NCI-H2081 treated with DMSO at 0.1 percent for 48 hours (cell line): ENCODE measurements at places on chromosomes 2 and 18.

DNA sequence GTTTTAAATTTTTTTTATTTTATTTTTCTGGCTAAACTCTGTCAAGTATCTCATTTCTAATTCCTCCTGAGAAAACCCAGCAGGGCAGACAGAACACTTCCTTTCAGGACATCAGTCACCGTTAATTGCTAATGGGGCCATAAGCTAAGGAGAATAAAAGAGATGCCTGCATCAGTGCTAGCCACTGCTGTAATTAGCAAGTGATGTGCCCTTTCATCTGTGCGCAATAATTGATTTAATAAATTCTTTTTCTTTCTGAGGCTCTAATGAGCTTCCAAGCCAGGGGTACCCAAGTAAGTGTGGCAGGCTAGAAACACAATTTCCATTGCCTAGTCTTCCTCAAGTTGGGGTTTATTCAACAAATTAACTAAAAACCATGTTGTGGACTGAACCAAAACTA lies 65.5 kb downstream of the SLC9A4 start:
- no peak for DNase-seq

GRCh38 chr18:57801325-57801724 lies 1.8 kb downstream of the ATP8B1 start:
- no peak for DNase-seq

DNA sequence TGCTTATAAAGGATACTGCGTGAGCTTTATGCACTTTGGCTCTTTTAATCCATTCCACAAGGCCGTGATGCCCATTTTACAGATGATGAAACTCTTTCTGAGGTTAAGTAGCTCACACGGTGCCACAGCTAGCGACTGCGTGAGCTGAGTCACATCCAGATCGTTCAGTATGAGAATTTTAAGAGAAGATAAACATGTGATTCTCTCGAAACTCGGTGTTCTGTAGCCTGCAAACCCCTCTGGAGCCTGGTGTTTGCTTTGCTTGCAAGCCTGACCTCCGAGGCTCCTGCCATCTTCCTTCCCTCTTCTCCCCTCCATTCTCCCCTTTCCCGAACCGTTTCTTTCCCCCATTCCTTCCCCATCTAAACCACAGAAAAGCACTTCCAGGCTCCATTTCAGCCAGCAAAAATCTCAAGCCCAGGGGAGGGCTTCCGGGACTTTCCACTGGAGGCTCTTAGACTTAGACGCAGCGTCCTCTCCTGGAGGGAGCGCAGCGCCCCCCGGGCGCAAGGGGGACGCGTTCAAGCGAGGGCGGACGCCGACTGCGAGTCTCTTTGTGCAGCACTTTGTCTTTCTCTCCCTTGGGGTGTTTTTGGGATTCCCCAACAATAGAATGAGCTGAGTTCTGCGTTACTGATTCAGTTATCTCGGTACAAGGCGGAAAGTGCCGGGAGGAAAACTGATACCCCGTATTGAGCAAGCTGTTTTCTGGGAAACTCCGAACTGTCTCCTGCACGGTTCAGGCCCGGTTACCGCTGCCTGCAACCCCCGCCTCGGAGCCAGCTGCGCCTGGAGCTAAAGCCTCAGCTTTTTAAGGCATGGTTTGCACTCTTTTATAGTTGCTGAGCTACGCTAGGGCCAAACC lies 38.0 kb downstream of the CYP1B1 start:
- no peak for DNase-seq

DNA sequence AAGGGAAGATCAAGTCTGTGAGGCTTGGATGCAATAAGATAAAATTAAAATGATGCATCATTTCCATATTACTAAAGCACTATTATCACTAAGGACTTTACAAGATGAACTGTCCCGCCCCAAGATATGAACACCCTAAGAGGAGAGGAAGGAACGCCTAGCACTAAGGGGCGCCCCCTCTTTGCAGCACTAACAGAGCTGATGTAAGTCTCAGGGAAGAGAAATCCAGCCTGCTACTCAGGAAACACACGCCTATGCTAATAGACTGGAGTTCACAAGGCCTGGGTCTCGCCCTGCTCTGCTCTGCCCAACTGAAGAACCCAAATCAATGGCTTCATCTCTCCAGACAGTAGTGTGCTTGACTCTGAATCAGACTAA lies 6.1 kb downstream of the INO80C start:
- no peak for DNase-seq

- DNase-seq, result peak; percentile 42
Observed at GRCh38 chr2:143679617-143680016, 550.4 kb downstream of the ARHGAP15 start.

DNA sequence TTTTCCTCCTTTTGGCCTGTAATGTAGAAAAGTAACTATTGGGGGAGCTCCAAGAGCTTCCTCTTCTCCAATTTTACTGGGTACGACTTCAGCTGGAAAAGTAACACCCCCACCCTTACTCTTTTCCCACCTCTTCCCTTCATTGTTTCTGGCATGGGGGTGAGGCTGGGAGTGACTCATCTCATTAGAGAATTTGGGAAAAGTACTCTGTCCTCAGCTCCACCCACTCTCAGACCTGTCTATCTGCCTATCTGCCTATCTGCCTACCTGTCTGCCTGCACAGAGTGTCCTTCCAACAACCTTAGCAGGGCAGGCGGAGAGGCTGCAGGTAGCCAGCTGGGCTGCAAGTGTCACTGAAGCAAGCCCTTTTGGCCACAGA lies 93.6 kb downstream of the EPHA4 start:
- no peak for DNase-seq

DNA sequence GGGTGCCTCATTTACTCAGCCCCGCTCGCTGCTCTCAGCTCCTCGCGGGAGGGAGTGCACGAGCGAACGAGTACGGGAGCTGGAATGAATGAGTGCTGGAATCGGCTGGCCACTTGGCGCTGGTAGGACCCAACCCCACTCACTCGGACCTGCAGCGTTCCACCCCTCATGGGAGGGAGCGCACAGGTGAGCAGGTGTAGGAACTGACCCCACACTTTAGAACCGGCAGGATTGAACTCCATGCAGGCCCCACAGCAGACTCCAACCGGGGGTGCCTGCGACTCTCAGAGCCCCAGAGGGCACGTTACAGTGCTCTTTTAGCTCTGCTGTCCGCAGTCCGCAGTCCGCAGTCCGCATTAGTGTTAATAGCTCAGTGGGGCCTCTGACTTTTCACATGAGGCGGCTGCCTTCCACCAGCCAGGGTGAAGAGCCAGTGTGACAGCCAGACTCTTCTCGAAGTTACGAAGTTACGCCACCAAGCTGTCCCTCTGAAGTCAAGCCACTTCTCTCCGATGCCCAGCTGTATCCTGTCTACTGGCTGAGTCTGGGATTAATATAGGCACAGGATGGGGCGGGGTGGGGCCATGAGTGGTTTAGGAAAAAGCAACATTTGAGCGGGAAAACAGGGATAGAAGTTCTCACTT lies 102.7 kb upstream of the ARHGAP15 start:
- DNase-seq, result no peak

- no peak for DNase-seq
Observed at GRCh38 chr18:37844209-37844970, 278.8 kb upstream of the CELF4 start.

- no peak for DNase-seq
Observed at GRCh38 chr2:107202962-107203591, 317.1 kb upstream of the ST6GAL2 start.

- DNase-seq, result no peak
Observed at GRCh38 chr2:47315475-47315874, 87.5 kb upstream of the MSH2 start.

DNA sequence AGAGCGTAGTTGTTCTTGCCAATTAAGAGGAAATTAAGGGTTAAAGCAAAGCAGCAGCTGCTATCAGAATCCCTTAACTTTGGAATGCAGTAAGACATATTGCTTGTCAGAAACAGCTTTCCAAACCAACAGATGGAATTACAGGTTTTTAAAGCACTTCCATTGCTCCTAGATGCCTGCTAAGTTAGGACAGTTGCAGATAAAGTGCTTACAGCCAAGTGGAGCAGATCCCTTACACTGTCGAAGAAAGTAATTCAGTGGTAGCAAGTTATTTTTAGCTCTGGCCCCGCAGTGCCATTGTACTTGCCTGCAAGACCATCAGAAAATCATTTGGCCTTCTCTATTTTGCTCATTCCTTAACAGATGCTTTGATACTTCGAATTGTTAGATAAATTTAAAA lies 5.4 kb downstream of the PDK1 start:
- DNase-seq, result no peak

GRCh38 chr2:30590407-30590806 lies 143.4 kb downstream of the LCLAT1 start:
- no peak for DNase-seq

DNA sequence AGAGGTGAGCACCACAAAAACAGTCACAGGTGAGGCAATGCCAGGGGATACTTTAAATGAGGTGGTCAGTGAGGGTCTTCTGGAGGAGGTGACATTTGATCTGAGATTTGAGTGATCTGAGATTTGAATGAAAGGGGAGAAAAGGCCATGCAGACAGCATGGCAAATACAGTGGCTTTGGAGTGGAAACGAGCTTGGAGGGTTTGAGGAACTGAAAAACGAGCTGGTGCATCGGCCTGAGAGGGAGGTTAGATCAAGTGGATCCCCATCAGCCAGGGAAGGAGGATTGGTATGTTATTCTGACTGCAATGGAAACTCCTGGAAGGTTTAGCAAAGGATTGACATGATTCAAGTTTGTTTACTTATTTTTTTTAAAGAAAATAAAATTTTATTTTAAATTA lies 245.1 kb downstream of the KCNS3 start:
- DNase-seq, result no peak

GRCh38 chr2:29017716-29018435 lies 36.8 kb downstream of the TOGARAM2 start:
- no peak for DNase-seq

GRCh38 chr2:42359965-42360483 lies 993 bp downstream of the COX7A2L start:
- DNase-seq, result no peak

DNA sequence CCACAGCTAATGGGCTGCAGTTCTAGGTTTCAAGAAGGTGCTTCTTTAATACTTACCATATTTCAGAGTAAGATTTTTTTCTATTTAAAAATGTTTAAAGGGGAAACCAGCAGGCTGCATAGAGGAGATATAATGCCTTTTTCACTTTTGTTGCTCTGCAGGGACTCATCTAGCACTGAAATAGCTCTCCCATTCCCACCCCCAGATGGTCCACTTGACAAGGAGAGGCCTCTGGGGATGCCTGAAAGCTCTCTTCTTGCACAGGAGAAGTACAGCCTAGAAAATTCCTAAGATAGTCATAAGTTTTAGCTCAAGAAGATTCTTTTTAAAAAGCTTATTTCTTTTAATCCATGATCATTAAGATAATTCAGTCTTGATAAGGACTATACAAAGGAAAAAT lies 126.4 kb downstream of the CDH2 start:
- DNase-seq, result no peak
